ENCODE measurements at places on chromosomes 1 and 21.
A peak's percentile ranks its signal among the peaks of the same experiment; 100 is the strongest.

DNA sequence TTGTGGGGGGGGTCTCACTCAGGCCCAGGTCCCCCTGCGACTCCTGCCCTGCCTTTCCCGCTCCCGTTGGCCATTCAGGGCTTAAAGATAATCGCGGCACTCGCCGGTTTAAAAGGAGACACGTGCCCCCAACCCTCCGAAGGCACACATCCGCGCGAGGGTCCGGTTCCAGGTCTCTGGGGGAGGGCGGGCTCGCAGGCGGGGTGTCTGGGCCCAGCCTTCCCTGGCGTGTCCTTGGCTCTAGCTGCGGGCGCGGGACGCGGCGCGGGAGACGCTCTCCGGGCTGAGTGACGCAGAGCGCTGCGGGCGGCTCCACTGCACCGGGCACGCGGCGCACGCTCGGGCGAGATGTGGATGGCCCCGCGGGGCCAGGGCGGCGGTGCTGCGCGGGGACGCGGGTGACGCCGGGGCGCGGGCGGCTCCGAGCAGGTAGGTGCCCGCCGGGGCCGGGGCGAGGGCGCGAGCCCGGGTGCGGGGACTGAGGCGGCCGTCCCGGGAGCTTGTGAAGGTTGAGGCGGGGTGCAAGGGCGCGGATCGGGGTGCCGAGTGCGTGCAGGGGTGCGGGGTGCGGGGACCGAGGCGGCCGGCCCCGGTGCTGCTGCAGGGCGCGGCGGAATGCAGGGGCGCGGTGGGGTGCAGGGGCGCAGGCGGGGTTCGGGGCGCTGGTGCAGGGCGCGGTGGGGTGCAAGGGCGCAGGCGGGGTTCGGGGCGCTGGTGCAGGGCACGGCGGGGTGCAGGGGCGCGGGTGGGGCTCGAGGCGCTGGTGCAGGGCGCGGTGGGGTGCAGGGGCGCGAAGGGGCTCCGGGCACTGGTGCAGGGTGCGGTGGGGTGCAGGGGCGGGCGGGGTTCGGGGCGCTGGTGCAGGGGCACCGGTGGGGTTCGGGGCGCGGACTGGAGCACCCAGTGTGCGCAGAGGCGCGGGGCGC lies 3.3 kb upstream of the TRPM2 start:
- no peak for DNase-seq

DNA sequence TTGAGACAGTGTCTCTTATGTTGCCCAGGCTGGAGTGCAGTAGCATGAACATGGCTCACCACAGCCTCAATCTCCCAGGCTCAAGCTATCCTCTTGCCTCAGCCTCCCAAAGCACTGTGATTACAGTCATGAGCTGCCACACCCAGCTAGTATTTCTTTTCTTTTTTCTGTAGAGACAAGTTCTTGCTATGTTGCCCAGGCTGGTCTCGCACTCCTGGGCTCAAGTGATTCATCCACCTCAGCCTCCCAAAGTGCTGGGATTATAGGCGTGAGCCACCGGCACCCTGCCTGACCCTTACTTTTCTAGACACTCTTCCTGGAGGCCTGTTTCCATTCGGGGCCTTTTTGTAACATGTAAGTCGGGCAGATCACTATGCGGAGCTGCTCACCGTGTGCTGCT lies 30.1 kb upstream of the SRP9 start:
- DNase-seq: no peak

GRCh38 chr1:21175324-21175669 lies 1.4 kb downstream of the EIF4G3 start:
- DNase-seq: no peak

- DNase-seq: peak; percentile 19
Measured at GRCh38 chr21:45109831-45110492, 35.6 kb downstream of the ADARB1 start.

DNA sequence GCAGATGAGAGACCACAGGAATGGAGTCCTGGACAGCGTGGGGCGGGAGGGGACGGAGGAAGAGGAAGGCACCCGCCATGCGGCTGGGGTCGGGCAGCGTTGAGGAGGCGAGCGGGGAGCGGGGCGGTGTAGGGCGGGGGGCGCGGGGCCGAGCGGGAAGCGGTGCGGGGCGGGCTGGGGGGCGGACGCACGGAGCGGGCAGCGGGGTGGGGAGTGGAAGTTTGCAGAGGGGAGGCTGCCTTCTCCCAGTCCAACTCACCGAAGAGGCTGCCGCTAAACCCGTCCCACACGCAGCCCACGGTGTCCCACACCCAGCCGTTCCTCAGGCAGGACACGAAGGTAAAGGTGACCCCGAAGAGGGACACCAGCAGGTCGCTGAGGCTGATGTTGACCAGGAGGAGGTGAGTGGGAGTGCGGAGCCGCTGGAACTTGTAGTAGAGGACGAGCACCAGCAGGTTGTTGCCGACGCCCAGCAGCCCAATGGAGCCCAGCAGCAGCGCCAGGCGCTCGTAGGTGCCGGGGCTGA lies 483 bp downstream of the CHML start:
- DNase-seq: peak; percentile 33
